ENCODE measurements at places on chromosomes 6 and 20.
A peak's percentile ranks its signal among the peaks of the same experiment; 100 is the strongest.

DNA sequence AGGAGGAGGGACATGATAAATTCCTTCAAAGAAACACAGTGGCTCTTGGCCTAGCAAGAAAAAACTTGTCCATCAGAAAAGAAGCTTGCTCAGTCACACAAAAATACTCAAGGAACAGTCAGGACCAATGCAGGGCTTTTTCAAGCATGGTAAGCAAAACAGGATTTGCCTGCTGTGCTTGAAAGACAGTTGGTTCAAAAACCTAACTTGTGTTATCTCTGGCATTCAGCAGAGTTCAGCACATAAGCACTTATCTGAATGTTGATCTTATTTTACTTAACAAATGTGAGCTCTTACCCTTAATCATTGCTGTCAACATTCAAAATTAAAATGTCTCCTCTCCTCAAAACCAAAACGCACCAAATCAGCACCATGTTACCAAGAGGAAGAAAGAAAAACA lies 38.3 kb downstream of the ATG5 start:
- DNase-seq: no peak

DNA sequence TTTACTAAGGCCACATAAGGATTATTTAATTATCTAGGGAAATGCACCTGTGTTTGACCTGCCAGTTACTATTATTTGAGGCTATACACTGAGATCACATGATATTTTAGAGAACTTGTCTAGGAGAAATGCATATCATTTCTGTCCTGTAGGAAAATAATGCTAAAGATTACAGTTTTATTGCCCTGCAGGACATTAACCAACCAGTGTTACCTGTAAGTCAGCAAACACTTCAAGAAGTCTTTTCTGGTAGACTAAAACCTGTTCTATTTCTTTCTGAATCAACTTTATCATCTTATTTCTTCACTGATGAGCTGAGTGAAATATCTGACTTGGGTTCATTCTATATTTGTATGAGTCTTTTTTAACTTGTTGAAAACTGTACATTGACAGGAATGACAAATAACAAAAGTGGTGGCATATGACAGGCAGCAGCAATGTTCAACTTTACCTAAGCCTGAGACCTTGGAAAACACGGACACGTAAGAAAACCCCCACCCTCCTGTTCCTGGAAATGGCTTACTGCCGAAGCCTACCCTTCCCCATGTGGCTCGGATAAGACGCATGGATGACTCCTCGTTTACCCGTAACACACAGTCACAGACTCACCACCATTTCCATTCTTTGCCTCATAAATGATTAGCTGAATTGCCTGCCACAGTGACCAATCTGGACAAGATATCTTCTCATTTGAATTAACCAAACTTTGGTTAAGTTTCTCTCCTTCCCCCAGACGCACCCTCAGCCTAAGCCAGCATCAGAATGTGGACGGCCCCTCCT lies 118.0 kb upstream of the CD93 start:
- DNase-seq: no peak

DNA sequence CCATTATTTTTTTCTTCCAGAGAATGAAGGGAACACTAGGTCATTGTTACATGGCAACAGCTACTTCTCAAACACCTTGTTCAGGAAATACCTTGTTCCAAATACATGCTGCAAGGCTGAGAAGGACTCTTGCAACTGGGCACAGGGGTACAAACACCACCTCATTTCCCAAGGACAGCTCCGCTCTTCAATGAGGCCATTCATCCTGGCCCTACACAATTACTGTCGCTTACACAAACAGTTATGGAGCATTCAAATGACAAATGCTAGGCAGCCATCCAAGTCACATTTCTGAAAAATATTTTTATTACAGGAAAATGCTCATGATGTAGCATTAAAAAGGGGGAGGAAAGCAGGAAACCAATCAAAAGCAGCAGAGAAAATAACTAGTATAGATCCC lies 611.9 kb downstream of the DHX35 start:
- DNase-seq: no peak

GRCh38 chr6:112017169-112017568 lies 36.7 kb upstream of the CCN6 start:
- no peak for DNase-seq

- no peak for DNase-seq
These were observed 573.1 kb upstream of the CHD6 start for GRCh38 chr20:42191140-42191860.

GRCh38 chr6:139863346-139863745 lies 488.9 kb upstream of the CITED2 start:
- no peak for DNase-seq

DNA sequence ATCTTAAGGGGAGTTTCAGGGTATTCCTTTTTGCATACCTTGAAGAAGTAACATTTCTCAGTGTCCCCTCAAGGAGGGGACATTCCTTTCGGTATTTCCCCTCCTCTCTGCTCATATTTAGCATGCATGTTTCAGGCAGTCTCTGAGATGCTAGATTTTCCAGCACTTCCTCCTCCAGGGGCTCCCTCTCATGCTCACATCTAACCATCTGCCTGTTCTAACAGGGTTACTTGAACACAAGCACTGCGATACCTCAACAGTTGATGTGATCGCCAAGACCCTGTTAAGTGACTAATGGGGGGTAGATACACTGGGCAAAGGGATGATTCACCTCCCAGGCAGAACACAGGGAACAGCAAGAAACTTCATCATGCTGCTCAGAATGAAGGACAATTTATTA lies 12.9 kb upstream of the MCM3 start:
- DNase-seq: no peak

DNA sequence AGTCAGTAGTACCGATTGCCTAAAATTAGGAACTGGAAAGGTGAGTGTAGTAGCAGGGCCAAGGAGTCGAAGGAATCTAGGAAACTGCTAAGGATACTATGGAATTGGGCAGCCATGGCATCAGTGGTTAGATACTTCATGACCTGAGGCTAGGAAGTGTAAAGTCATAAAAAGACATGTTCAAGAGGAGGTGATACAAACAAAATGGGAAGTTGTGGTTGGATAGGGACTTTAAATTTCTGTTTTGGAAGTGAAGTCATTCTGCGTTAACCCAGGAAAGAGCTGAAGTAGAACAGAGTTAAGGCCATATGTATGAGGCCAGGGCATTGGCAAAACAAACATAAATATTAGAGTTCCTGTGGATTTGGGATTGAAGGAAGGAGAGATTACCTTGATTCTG lies 88.6 kb upstream of the TMEM181 start:
- no peak for DNase-seq

DNA sequence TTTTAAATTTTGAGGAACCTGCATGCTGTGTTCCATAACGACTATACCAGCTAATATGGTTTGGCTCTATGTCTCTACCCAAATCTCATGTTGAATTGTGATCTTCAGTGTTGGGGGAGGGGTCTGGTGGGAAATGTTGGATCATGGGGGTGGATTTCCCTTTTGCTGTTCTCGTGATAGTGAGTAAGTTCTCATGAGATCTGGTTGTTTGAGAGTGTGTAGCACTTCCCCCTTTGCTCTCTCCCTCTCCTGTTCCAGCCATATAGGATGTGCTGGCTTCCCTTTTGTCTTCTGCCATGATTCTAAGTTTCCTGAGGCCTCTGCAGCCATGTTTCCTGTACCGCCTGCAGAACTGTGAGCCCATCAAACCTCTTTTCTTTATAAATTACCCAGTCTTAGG lies 61.8 kb upstream of the NEDD9 start:
- DNase-seq: no peak

DNA sequence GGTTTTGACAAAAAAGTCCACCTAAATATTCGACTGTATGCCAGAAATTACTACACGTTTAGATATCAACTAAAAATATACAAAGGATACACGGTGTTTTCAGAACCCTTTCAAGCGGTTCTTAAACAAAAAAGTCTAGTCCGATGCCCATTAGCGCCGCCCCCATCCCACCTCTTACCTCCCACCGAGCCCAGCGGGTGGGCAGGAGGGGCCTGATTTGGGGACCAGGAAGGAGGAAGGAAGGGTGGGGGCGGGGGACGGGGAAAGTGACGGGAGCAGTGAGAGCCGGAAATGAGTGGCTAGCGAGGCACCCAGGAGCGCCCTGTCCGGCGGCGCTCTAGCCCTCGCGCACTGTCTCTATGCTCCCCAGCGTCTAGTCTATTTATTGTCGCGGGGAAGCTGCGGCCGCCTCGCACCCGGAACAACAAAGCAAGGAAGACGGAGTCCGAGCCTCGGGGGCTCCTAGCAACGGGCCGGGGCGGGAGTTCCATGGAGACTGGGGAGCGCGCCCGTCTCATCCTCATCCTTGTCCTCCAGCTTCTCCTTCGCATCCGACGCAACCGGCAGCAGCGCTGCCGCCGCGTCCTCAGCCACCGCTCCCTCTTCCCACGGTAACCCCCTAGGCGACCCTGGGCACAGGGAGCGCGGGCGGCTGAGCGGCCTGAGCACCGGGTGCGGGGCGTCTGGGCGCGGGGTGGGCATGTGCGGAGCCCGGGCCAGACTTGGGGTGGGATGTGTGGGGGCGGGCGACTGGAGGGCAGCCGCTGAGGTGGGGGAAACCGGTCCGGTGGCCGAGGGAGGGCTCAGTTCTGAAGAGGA lies at the start of gene TBPL1:
TBPL1 (plus strand) TSS at position 410 of the 819 bp plus-strand sequence. CDS start 26,902 bp downstream, outside the sequence.
- DNase-seq: peak; percentile 85

DNA sequence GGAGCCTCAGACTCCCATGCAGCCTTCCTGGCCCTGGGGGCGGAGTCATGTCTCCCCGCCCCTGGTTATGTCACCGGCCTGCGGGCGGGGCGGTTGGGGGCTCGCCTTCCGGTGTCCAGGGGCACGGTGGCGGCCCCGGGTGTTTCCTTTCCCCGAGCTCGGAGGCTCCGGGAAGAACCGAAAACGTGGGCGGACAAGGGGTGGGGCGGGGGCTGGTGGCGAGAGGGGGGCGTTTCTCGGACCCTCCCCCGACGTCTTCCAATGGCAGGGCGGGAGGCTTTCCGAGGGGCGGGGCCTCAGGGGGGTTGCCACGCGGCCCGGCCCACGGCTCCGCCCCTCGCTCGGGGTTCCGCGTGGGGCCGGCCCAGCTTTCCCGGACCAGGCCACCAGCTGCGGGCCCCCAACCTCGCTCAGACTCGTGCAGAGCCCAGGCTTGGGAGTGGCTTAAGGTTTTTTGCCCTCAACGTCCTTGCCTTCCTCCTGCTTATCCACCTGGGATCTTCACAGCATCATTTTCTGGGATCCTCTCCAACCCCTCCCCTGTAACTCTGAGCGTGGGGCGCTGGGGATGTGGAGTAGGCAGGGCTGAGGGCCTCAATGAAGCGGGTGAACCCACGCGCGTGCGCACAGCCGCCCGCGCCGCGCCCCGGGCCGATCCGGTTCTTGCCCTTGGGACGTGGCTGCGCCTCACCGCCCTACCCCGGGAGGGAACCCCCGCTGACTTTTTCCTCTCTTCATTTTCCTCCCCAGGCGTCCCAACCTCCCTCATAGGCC lies 2.1 kb upstream of the NRN1 start:
- DNase-seq: no peak

DNA sequence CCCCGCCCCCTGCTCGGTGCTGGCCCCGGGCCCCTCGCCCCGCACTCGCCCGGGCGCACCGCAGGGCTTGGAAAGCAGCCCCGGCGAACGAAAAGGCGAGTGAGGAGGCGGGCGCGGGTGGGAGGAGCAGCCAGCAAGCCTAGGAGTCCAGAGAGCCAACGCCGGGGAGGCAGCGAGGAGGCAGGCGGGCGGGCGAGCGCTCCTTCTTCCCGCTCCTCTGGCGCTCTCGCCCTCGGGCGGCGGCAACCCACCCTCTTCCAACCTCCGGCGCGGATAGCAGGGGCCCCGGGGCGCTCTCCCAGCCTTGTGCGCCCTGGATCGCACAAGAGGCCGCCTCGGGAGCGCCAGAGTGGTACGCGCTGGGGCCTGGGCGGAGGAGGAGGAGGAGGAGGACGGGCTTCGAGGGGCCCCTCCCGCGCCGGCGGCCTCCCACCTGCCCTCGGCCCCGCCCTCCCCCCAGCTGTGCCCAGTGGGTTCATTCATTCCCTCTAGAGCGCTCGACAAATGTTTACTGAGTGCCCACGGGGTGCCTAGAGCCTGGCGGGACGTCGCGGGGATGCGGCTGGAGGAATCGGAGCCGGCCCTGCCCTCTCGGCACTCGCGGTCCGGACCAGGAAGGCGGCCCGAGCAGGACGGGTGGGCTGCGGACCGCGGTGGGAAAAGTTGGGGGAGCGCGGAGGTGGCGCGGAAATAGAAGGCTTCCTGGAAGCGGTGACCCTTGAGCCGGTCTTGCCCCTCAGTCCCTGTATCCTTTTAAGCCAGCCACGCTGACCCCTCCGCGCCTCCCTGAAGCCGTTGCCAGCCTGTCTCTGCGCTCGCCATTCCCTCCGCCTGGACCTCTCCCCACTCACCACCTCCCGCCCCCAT lies at the start of gene BMP7:
BMP7 (minus strand) TSS at position 351 of the 867 bp plus-strand sequence. CDS start 519 bp downstream, outside the sequence.
- no peak for DNase-seq

- DNase-seq: no peak
These were observed 15.8 kb upstream of the PLCB1 start for GRCh38 chr20:8116067-8116811.

DNA sequence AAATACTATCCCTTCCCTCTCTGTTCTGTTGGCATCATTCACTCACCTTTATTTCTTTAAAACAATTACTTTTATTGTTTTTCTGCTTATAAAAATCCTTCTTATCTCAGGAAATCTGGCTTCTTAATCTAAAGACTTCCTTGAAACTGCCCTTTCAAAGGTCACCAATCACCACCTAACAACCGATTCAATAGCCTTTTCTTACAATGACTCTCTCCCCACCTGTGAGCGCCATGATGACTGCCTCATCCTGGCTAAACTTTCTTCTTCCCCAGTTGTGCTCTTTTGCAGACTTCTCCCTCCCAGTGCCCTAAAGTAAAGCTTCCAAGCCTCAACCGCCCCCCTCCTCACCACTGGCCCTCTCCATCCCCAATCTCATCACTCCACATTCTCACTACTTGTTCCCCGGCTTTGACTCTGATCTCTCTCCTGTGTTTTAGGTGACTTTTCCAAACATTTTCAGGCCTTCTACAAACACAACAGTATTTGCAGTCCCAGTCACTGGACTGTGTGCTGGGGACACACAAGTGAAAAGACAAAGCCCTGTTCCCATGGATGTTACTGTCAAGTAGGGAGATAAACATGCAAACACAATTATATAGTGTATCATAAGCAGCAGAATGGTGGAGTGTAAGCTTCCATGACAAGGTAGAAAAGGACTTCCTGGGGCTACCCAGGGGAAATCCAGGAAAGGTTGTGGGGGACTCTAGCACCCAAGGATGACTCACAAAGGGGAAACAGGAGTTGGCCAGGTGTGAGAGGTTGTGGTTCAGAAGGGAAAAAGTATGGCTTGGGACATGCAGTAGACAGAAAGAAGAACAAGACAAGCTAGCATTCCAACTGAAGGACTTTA lies 12.8 kb downstream of the NHSL1 start:
- DNase-seq: no peak

DNA sequence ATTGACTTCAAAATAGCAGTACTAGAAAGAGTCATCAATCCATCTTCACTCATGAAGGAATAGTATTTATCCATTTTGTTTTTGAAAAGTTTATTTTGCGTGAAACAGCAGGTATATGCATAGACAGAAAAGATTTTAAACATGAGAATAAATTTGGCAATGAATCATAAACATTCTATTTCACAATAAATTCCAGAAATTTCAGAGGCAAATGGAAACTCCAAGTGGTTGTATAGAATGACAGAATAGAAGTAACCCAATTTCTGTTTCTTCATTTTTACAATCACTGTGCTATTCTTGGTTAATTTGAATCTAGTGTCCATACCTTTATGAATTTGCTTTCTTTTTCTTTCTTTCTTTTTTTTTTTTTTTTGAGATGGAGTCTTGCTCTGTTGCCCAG lies 173.0 kb upstream of the ECI2 start:
- DNase-seq: no peak
